ENCODE measurements at places on chromosomes 13 and 19.

DNA sequence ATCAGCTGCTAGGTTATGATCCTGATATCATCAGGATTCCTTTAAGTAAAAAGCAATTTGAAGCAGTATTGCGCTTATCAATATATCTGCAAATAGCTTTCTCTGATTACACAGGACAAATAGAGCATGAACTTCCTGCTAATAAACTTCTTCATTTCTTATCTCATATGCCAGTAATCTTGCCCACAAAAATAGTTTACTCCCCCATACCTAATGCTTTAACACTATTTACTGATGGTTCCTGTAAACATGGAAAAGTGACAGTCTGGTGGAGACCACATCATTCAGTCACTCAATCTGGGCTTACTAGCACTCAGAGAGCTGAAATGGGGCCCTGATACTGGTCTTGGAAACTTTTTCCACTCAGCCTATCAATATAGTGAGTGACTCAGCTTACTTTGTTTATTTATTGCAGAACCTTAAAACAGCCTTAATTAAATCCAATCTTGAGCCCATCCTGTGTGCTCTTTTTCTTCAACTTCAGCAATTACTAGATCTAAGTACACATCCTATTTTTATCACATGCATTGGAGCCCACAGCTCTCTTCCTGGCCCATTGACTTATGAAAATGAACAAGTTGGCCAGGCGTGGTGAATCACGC lies 1464.3 kb downstream of the UQCRFS1 start:
- no peak for DNase-seq

DNA sequence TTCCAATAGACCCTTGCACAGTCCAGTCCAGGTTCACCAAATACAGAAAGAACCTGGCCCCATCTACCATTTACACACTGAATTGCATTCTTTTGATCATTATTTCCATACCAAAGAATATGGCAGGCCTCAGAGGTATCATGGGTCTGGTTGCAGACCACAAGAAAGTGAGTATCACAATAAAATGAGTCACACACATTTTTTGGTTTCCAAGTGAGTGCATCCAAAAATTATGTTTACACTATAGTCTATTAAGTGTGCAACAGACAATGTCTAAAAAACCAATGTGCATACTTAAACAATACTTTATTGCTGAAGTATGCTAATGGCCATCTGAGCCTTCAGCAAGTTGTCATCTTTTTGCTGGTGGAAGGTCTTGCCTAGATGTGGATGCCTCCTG lies 105.3 kb downstream of the SPACA7 start:
- DNase-seq, result no peak

- DNase-seq, result no peak
These were observed 4.5 kb downstream of the BSG start for GRCh38 chr19:576768-577438.

GRCh38 chr19:48442116-48443035 lies 3.4 kb upstream of the GRWD1 start:
- DNase-seq, result no peak

DNA sequence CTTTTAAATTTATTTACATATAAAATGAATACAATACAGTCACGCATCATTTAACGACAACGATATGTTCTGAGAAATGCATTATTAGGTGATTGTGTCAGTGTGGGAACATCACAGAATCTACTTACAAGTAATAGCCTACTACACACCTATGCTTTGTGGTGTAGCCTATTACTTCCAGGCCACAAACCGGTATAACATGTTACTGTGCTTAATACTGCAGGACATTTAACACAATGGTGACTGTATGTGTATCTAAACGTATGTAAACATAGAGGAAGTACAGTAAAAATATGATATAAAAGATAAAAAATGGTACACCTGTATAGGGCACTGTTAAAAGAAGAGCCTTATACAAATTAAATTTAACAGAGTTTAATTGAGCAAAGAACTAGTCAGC lies 62.4 kb upstream of the KLHL1 start:
- no peak for DNase-seq

DNA sequence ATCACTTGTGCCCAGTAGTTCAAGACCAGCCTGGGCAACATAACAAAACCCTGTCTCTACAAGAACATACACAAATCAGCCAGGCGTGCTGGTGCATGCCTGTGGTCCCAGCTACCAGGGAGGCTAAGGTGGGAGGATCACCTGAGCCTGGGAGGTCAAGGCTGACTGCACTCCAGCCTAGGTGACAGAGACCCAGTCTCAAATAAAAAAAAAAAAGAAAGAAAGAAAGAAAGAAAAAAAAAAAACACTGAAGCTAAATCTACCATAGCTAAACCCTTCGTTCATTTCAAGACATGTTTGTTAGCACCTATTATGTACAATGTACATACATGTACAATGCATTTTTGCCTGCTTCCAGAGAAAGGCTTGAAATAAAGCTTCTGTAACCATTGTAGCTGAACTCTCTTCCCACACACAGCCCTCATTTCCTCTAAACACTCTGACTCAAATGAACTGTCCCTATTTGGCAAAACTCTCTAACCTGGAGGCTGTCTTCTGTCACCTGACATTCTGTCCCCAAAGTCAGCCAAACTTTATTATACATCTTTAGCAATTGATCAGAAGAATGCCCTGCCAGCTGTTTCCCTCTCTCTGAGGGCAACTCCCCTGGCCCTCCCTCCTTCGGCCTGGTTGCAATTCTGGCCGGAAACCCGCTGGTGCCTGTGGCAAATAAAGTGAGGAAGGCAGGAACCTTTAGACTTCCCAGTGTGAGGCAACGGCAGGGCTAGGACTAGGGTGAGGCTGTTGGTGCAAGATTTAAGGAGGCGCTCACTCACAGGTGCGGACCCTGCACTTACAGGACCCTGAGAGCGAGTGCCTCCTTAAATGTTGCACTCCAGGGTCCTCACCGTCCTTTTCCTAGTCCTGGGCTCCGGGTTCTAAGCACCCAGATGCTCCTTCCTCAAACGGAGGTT lies 1.8 kb downstream of the ETHE1 start:
- DNase-seq, result no peak

DNA sequence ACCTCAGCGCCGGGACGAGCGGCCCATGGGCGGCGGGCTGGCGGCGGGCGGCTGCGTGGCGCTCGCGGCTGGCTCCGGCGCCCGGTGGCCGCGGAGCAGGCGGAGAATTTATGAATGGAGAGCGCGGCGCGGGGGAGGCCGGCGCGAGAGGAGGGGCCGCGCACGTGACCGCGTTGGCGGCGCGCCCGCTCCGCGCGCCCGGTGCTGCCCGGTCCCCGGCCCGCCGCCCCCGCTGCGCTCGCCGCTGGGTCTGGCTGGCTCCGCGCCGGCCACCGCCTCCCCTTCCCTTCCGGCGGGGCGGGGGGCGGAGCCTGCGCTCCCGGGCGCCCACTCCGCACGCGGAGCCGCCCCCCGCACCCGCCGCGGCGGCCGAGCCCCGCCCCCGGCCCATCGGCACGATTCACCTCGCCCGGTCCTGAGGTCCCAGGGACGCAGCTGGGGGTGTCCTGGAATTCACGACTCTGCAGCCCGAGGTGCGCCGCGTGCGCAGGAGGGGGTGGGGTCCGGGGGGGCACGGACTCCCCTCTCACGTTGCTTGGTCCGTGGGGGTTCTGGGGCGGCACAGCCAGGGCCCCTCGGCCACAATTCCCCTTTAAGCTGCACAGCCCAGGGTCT lies at the start of gene CBARP:
CBARP (minus strand) TSS at position 252 of the 615 bp plus-strand sequence. CDS start 1,905 bp downstream, outside the sequence.
- DNase-seq, result no peak
